Cerebellar cortex (tissue), 1 donor: ENCODE measurements at places on chromosomes 11 and 22.
A peak's percentile ranks its signal among the peaks of the same experiment; 100 is the strongest.

DNA sequence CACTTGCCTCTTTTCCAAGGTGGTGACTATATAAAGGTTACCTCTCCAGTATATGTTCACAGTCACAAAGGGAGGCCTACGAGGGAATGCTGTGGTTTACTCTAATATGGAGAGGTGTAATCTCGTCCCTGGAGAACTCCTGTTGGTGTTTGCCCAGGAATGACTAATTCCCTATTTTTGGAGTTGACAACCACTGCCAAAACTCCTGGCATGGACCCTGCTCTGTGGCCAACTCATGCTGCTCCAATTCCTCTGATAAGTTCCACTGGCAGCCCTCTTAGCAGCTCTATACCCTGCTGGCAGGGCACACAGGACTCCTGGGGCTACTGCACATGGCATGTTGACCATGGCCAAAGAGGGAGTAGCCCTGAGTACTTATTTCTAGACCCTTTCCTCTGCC lies 418.7 kb upstream of the ANO5 start:
- peak; percentile 98 for DNase-seq

DNA sequence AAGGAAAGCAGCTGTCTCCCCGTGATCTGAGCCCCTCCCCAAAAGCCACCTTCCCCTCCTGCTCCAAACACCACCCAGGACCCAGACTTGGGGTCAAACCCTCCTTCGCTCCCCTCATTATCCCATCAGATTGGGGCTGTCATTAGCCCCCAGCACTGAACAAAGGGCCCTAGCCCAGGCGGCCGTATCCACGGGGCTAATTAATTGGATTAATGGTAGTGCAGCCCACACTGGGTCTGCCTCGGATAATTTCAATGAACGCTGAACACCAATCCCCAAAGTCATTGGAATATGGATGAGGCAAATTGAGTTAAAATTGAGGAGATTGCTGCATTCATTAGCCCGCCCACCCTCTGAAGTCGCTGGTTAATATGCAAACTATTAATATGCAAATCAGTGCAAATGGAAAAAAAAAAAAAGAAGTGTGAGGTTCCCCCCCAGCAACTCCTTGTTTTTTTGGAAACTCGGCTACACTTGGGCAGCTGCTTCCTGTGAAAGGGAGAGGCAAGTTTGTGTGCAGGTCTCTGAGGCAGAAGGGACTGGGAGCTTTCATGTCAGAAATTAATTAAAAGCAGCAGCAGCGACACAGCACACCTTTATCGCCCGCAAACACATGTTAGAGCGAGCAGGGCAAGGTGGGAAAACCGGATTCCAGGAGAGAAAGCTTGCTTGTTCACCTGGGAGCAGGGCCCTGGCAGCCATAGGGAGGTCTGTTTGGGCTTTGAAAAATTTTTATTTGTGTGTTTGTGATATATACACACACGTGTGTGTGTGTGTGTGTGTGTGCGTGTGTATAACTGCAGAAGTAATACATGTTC lies 517.8 kb downstream of the MIAT start:
- no peak for DNase-seq

DNA sequence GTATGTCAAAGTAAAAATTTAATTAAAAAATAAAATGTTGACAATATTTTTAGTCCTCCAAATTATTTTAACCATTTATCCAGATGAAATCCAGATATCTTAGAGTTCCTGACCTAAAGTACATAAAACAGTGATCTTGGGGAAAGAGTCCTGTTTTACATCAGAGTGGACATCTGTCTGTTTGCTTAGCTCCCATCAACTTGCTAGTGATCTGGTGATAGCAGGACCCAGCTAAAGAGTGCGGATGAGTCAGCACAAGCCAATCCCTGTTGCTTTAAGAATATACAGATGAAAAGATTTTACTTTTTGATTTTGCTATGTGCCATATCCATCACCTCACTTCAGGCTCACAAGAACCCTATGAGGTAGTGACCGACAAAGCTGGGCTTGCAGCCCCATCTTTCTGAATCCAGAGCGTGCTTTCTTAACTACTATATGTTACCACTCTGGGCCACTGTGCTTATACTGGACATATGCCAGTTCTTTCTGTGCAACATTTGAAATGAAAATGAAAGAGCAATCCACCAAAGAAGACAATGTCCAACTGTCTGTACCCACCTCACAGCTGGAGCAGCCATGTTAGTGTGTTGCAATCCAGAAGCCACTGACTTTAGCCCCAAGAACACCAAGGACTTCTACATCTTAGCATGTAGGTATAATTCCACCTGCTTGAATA lies 167.6 kb upstream of the SESN3 start:
- no peak for DNase-seq

GRCh38 chr11:120522021-120522420 lies 10.5 kb downstream of the GRIK4 start:
- DNase-seq, result no peak

DNA sequence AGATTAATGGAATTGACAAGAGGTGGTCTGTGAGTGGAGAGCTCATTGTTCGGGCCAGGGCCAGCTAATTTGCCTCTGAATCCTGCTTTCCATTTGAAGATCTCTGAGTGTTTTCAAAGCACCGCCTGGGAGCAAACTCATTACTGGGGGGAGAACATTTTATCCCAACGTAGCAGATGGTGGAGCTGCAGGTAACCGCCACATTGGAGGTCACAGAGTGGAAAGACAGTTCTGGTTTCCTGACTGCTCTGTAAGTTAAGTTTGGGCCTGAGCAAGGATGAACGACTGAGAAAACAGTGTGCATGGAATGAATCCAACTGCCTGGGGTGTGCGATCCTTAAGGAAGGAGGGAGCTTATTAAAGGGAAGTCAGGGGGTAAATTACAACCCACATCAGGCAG lies 30.5 kb downstream of the LMO2 start:
- DNase-seq, result peak; percentile 82

GRCh38 chr11:125070699-125071254 lies 7.7 kb downstream of the SLC37A2 start:
- no peak for DNase-seq

- DNase-seq, result no peak
Measured at GRCh38 chr11:8805296-8805695, 105.7 kb upstream of the AKIP1 start.

GRCh38 chr11:129323896-129324502 lies 51.6 kb upstream of the BARX2 start:
- DNase-seq, result no peak

GRCh38 chr22:47063606-47064005 lies 301.2 kb downstream of the TBC1D22A start:
- no peak for DNase-seq

DNA sequence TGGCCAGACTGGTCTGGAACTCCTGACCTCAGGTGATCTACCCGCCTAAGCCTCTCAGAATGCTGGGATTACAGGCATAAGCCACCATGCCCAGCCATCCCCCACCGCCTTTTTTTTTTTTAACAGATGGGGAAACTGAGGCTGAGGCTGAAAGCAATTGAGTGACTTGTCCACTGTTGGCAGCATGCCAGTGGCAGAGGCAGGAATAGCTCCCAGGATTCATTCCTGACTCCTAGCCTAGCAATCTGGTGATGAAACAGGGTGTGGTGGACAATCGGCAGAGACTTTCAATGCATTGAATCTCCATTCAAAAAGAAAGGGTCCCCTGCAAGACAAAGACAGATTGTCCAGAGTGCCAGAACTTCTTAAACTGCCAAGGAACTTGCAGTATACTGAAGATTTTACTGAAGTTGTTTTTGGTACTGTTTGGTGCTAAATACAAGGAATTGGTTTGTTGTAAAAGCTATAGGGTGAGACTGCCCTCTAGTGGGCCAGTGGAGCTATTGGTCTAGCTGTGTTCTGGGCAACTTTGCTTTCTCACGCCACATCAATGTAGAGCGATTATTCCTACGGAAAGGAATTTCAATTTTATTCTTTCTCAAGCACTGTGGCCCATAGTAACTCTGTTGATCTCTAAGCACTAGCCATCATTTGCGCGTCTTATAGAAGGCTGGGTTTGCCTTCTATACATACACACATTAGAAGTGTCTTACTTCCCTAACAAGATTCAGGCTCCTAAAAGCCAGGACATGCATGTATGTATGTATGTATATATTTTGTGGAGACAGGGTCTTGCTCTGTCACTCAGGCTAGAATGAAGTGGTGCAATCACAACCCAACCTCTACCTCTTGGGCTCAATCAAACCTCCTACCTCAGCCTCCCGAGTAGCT lies 21.0 kb downstream of the C22orf31 start:
- DNase-seq, result peak; percentile 93

- no peak for DNase-seq
Measured at GRCh38 chr11:889687-890475, 20.7 kb downstream of the CHID1 start.

- DNase-seq, result no peak
Measured at GRCh38 chr22:31611061-31611760, 50.8 kb downstream of the PISD start.

DNA sequence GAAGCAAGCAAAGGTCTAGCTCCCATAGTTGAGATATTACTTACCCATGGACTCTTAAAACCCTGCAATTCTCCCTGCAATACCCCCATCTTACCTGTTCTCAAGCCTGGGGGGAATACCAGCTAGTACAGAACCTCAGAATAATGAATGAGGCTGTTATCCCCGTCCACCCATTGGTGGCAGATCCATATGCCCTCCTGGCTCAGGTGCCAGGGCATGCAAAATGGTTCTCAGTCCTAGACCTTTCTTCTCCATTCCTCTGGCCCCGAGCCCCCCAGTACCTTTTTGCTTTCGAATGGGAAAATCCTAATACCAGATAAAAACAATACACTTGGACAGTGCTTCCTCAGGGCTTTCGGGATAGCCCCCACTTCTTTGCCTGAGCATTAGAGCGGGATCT lies 86.4 kb downstream of the PIWIL4 start:
- no peak for DNase-seq

DNA sequence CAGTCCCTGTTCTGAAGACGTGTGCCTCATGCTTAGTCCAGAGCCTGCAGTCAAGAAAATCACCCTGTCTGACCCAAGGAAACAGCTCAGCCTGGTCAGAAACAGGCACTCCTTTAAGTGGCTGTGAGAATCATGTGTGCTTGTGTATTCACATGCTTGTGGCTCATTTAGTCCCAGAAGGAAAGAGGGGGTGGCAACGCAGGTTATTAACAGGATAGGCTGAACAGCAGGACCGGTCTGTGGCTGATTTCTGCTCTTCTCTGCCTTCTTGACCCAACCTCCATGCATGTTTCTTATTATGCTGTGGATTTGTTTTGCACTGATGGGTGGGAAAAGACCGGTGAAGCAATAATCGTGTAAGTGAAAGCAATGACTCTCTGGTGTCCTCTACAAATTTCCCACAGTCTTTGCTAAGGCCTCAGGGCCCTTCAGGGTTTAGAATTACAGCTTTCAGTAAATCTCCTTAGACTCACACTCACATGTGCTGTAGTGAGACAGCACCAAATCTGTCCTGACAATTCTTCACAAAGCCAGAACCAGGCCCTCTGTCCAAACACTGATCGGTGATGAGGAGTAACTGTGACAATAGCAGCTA lies 288.1 kb downstream of the ETS1 start:
- DNase-seq, result no peak

DNA sequence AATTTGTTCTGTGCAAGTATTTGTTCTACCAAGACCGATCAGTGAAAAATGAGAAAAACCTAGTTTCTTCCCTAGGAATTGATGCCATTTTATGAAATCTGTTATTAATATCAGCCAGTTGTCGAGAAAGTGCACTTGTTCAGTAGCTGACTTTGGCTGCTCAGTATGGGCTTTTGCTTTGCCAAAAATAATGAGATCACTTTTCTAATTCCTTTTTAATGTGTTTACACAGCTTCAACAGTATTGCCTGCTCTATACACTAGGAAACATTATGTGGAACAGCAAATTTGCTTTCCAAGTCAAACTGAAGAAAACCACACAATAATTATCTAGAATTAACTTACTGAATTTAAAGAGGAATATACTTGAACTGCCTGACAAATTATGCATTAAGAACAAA lies 34.4 kb downstream of the SCUBE2 start:
- DNase-seq, result no peak

- peak; percentile 63 for DNase-seq
Measured at GRCh38 chr11:125990244-125990643, 44.4 kb downstream of the VSIG10L2 start.

- no peak for DNase-seq
Measured at GRCh38 chr22:32761251-32761903, 40.1 kb upstream of the TIMP3 start.

GRCh38 chr22:26918226-26918625 lies 260.8 kb downstream of the MIAT start:
- DNase-seq, result no peak

GRCh38 chr22:37566903-37567798 lies 6.9 kb downstream of the CDC42EP1 start:
- DNase-seq, result peak; percentile 79

- DNase-seq, result no peak
Measured at GRCh38 chr11:128305588-128305987, 281.8 kb downstream of the ETS1 start.

DNA sequence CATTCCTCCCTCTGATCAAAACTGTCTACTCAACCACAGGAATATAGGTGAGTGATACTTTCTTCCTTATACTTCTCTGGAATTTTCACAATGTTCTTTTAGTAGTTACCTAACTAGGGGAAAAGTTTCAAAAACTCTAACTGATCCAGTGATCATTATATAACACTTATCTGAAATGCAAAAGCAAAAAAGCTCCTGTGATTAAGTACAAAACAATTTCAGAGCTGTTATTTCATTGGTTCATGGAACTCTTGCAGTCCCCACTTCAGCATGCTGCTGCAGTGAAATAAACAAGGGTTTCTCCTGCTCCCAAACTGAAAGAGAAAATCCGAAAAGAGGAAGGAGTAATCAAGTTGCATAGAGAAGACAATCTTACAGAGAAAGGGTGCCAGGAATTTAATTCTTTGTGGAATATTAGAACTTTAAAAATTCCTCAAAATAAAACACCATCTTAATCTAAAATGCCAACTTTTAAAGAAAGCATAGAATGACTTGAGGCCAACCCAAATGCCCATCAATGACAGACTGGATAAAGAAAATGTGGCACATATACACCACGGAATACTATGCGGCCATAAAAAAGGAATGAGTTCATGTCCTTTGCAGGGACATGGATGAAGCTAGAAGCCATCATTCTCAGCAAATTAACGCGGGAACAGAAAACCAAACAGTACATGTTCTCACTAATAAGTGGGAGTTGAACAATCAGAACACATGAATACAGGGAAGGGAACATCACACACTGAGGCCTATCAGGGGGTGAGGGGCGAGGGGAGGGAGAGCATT lies 20.3 kb downstream of the PPP2R1B start:
- no peak for DNase-seq

DNA sequence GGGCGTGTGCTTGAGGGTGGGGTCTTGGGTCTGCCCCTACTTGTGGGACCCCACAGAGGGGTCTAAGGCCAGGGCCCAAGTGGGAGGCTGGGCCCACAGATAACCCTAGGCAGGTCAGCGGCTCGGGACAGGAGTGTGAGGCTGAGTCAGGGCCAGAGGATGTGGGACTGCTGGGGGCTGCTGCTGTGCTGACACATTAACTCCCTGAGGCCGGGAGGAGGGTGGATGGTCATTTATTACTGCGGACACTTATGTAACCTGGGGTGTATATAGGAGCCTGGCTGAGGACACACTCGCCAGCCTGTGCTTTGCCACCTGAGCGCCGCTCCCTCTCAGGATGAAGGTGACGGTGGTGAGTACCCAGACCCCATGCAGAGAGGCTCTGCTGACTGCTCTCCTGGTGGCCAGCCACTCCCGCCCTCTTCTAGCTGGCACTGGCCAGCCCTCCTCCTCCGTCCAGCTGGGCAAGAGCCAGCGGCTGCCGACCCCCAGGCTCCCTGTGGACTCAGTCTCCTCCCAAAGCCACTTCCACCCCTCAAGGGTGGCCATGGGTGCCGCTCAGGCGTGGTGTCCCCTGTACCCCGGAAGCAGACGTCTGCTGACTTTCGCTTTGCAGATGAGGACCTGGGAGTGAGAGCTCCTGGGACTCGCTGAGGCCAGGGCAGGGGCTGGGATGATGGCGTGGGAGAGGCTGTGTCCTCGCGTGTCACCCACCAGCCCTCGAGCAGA lies at the start of gene MIOX:
Gene MIOX, plus strand, starts transcription at position 299 of the 729 bp plus-strand sequence. Its CDS starts 39 bp downstream, at position 338.
- DNase-seq, result no peak
